Urothelium cell line (cell line): ENCODE measurements at places on chromosomes 2 and 18.

DNA sequence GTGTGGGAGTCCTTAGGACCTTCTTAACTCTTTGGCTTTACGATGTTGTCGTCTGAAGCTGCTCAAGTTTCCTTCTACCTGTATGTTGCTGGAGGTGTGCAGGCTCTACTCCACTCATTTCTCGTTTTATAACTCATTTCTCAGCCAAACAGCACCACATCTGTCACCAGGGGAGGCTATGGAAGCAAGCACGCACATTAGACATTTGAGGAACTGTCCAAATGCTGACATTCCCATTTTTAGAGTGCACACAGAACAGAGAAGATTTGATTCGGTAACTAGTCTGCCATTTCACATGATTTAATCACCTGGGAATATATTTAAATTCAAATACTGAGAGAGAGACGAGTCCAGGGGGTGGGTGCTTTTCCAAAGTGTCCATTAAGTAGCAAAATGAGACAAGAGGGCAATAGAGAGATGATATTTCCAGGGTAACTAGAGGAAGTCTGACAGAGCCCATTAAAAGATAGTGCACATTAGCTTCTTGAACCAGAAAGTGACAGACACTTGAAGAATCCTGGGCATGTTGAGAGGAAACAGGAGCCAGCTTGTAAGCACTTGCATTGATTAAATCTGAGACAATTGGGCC lies 793.3 kb downstream of the TDRD15 start:
- peak; percentile 19 for DNase-seq

GRCh38 chr2:235911633-235912233 lies 256.5 kb downstream of the GBX2 start:
- no peak for DNase-seq

GRCh38 chr2:185608799-185609198 lies 129.8 kb upstream of the FSIP2 start:
- DNase-seq = no peak

DNA sequence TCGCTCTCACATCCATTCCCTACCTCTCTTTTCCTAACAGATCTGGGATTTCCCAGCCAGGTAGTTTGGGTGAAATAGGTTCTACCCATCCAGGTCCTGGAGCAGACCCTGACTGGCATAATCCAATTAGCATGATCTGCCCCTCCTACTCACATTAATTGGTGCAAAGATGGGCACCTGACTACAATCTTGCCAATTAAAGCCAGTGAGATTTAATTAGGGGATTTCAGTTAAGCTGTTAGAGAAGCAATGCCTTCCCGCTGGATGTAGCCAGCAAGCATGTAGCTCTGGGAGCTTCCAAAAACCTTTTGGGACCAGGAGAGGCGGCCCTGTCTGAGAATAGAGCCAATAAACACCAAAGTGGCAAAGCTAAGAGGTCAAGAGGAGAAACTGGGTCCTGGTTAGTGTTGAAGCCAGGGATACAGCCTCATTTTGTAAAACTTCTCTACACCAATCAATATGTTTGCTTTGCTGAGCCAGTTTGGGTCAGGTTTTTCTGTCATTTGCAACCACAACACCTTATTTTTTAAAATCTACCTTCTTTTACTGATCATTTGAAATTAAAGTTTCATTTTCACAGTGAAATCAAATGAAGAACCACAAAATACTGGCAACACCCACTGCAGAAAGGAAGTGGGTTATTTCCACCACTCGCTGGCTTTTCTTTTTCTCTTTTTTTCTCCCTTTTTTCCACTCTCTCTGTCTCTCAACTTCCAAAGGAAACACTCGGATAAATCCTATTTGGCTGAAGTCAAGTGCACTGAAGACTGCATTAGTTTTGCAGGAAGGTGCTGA lies 3.2 kb upstream of the TTC39C start:
- no peak for DNase-seq

- DNase-seq = no peak
Observed at GRCh38 chr2:54836477-54836876, 113.0 kb downstream of the EML6 start.

- DNase-seq = no peak
Observed at GRCh38 chr18:9859232-9859631, 26.5 kb upstream of the TXNDC2 start.

DNA sequence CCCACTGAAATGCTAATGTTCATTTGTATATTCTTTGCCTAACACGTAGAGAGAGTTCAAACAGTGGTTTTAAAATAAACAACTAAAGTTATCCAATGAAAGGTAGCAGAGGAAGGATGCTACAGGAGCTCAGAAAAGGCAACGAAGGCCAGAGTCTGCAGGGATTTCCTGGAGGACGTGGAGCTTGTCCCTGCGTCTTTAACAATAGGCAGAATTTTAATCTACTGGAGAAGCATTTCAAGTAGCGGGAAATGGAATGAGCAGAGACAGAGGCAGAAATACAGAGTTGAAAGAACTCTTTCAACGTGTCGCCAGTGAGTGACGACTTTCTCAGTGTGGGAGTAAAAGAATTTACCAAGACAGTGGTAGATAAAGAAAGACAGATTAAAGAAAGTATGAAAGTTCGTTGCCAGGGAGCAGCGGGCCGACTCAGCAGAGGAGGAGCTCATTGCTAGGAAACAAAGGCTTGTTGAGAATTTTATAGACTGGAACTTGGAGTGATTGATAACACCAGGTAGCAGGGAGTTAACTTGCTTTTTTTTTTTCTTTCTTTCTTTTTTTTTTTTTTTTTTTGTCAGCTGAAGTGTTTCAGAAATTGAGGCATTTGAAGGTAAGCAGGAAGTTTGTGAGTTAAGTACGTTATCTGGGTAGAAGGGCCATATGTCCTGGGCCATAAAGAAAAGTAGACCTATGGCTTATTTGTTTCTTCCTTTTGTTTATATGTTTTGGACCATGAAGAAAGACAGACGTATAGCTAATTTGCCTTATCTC lies 625 bp upstream of the NBAS start:
- DNase-seq = peak; percentile 49

DNA sequence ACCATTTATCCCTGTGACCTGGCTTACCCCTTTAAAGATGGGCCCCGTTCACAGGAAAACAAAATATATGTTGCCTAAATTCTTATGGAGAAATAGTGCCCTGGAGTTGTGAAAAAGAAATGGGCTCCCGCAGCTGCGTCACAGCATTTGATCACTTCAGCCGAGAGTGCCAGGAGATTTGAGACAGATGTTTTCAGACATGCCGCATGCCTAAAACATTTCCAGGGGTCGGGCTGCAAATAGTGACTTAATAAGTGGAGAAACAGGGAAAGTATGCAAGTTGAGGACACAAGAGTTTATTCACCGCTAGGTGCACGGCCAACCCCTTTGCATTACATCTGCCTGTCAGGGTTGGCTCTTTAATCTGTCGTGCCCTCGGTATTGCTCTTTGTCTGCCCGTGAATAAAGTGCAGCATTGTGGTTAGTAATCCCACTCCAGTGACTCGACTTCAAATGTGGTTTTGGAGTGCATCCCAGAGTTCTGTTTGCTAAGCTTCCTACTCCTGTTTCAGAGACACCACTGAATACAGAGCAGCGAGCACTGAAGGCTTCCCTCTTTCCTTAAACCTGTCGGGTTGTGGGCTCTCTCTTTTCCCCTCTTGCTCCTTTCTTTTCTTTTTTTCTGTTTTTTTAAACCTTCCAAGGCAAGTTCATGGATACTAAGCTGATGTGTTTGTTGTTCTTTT lies 187.5 kb downstream of the LTBP1 start:
- DNase-seq = peak; percentile 89

DNA sequence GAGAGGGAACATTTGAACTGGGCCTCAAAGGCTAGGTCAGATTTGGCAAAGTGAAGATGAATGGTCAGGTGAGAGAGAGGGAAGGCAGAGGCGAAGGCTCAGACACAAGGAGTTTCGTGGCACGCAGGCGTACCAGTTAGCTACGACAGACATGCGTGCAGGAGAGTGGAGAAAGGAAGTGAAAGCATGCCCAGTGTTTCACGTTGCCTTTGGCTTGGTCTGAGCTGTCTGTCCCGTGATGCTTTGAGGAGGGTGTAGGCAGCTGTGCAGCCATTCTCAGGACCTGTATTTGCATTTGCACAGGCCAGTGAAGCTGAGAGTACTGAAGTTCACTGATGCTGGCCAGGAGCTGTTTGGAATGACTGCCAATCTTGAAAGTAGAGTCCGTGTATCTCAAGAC lies 69.5 kb downstream of the HNRNPLL start:
- DNase-seq = no peak

DNA sequence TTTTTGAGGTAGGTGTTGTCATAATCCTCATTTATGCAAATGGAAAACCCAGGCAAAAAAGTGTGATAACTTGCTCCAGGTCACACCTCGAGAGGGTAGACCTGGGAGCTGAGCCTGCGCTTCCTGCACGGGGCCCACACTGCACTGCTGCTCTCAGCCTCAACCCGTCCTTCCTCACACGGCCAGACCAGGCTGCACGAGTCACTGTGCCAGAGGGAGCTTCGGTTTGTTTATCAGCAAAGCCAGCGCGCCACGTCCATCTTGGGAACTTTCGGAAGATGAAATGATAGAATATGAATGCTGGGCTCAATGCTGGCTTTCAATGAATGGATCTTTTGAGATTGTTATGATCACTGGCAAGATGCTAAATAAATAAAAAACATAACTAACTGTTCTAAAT lies 14.4 kb downstream of the COPS9 start:
- no peak for DNase-seq

DNA sequence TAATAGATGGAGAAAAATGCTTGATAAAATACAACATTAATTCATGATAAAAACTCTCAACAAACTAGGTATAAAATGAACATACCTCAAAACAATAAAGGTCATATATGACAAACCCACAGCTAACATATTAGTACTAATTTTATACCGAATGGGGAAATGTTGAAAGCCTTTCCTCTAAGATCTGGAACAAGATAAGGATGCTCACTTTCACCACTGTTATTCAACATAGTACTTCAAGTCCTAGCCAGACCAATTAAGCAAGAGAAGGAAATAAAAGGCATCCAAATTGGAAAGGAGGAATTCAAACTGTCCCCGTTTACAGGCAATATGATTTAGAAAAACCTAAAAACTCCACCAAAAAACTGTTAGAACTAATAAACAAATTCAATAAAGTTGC lies 61.5 kb upstream of the CTIF start:
- DNase-seq = no peak

- no peak for DNase-seq
Observed at GRCh38 chr2:215019085-215019484, 119.3 kb downstream of the ABCA12 start.

DNA sequence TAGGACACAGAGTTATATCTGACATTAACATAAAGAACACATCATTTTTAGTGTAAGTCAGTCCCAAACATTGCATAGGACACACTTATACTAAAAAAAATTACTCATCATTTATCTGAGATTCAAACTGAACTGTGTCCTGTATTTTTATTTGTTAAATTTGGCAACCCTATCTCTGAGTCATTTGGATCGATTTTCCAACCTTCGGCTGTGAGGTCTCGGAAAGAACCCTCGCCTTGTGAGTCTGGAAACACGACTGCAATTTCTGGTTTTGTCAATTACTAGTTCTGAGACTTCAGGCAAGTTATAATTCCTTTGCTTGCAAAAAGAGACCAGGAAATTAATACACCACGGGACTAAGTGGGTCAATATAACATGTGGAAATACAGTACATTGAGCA lies 14.0 kb downstream of the ATP8B1 start:
- peak; percentile 27 for DNase-seq

DNA sequence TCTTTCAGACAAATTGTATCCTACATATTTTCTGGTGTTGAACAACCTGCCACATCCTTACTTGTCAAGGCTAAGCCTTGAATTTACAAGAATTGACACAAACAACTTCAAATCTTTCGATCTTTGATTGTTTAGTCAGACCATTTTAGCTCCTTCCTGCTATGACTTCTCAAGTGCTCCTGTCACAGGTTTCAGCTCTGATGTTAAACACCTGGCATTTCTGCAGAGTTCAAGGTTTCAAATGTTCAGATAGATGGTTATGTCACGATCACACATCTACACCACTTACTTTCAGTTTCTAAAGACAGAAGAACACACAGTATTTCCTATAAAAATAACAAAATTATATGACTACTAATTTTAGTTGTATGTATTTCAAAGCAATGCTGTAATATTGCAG lies 84.0 kb downstream of the RND3 start:
- DNase-seq = no peak

DNA sequence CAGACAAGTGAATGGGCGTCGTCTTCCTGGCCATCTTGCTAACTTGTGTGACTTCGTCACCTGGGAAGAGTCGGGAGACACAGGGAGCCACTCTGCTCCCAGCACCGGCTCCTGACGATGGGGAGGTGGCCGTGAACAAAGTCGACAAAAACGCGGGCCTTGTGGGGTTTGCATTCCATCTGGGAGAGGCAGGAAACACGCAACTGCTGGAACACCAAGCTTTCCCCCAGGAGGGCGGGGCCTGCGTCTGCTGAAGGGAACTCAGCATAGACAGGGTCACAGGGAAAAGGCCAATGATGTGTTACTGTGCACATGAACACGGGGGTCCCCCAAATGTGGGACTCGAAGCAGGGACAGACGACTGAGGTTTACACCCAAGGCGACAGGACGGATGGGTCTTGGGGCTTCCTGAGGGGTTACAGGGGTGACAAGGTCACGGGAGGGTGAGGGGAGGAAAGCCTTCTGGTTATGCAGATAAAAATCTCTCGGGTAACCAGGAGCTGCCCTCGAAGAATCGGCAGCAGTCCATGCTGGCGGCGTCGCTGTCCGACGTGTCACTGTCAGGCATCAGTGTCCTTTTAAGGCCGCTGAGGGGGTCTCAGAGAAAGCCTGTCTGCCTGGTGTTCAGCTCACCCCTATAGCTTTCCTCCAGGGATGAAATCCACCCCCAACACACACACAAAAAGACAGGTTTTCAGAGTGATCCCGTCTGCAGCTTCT lies 28.2 kb upstream of the PRLH start:
- no peak for DNase-seq

GRCh38 chr18:78701771-78702396 lies 277.7 kb upstream of the SALL3 start:
- DNase-seq = no peak

DNA sequence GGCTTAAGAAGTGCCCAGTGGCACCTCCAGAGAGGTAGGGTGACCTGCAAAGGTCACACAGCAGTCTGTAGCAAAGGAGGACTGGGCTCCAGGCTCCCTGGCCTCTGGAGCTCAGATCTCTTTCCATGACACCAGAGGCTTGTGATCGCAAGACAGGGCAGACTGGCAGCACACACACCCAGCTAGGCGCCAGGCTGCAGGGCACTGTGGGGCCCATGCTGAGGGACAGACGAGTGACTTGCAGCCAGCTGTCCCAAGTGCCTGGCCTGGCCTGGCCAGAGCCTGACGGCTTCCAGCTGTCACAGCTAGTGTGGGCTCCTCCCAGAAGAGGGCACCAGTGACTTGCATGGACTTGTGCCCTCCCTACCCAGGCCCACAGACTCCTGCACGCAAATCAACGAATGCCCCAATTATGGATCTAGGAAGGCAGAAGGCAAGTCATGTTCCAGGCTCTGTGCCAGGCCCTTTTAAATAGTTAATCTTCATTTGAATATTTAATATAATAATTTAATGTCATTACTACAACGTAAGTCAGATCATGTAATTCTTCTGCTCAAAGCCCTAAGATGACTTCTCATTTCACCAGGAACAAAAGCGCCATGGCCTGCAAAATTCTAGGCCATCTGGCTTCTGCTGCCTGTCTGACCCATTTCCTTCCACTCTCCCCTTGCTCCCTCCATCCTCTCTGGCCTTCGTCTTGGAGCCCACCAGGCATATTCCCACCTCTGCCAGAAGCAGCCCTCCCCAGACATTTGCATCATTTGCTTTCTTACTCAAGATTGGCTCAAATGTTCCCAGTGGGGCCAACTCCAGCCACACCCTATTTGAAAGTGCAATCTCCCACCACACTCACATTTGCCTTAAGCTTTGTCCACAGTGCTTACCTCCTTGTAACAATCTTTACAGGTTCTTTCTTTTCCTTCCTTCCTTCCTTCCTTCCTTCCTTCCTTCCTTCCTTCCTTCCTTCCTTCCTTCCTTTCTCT lies 3.7 kb upstream of the SPEG start:
- no peak for DNase-seq
